Esophagus squamous epithelium (tissue), 5 donors: ENCODE measurements at places on chromosomes 13 and 19. TPM values are rescaled to one million over a fixed set of nuclear protein-coding genes. Genes with fewer than 3 reads are reported as not detected.

The APOC4 gene
- not detected for total RNA-seq

The CATSPERD gene
- 0.19 TPM for total RNA-seq

The SHISA7 gene
- total RNA-seq, result not detected

The EPSTI1 gene
- 10.2 TPM for total RNA-seq

The ZNF486 gene
- 8.8 TPM for total RNA-seq

The NCR1 gene
- total RNA-seq, result not detected

The KIR2DL1 gene
- total RNA-seq, result not detected

GRCh38 chr19:55418185-55418584 is 10.6 kb upstream of the UBE2S start:
- H3K27me3 ChIP-seq, result no peaks in the 10 kb centered on the region
- H3K36me3 ChIP-seq, result no peaks in the 10 kb centered on the region
- no peak overlapping the region for H3K27ac ChIP-seq
- no peak overlapping the region for H3K4me3 ChIP-seq
- no peak for DNase-seq

DNA sequence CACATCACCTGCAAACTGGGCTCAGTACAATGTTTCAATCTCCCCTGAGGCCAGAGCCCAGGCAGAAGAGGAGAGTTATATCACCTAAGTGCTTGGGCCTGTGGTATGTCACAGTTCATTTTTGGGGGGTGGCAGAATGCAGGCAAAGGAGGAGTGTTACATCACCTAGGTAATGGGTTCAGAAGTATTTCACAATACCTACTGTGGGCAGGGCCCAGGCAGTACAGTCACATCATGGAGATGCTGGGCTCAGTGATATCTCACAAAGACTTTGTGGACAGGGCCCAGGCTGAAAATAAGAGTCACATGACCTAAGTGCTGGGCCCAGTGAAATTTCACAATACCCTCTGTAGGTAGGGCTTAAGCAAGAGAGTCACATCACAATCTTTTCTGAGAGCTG is 12.7 kb upstream of the ZNF728 start:
- H3K27ac ChIP-seq, result no peak overlapping the region
- DNase-seq, result no peak
- no peaks in the 10 kb centered on the region for H3K36me3 ChIP-seq
- H3K4me1 ChIP-seq, result no peaks in the 10 kb centered on the region
- H3K27me3 ChIP-seq, result no peaks in the 10 kb centered on the region

DNA sequence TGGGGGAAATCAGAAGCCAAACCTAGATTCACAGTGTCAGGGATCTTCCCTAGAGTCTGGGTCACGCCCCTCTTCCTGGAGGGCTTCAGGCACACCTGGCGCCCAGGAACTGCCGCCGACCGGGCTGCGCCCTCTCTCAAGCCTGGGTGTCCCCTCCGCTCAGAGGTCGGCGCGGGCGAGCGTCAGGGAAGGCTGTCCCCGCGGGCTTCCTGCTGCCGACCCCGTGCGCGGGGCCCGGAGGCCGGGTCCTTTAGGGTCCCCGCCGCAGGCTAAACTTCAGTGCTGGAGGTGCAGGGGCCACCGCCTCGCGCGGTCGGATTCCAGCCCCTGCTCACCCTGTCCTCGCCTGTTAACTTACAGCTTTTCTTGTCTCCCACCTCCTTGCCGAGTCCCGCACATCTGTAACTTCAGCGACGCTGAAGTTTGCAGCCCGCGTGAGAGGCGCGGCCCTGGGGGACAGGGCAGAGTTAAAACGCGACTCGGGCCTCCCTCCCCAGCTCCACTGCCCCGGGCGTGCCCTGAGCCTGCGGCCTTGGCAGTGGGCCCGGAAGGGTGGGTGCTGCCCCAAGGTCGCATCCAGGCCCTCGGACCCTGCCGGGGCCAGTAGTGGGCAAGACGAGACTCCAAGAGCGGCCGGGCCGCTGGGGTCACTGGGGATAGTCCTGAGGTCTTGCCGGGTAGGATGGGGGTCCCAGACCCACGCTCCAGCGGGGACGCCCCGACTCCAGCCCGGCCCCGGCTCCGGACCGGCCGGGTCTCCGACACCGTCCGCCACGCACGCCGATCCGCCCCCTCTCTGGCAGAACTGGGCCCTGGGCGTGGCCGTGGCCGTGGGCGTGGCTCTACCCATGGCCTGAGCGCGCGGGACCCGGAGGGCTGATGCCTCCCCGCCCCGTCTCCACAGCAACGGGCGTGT is 95.6 kb upstream of the ZNF98 start:
- H3K36me3 ChIP-seq, result no peaks in the 10 kb centered on the region
- no peak overlapping the region for H3K4me3 ChIP-seq
- DNase-seq, result no peak
- no peaks in the 10 kb centered on the region for H3K27me3 ChIP-seq
- H3K4me1 ChIP-seq, result no peaks in the 10 kb centered on the region

GRCh38 chr13:33543631-33544265 is 258.2 kb upstream of the STARD13 start:
- DNase-seq, result no peak
- H3K4me1 ChIP-seq, result peaks cover 22% of the 10 kb centered on the region
- peak overlapping the region; percentile 96 for H3K27ac ChIP-seq
- H3K4me3 ChIP-seq, result peak overlapping the region; percentile 67
- no peaks in the 10 kb centered on the region for H3K27me3 ChIP-seq
- H3K36me3 ChIP-seq, result no peaks in the 10 kb centered on the region

GRCh38 chr19:4952945-4953344 is 16.0 kb upstream of the KDM4B start:
- H3K27me3 ChIP-seq, result no peaks in the 10 kb centered on the region
- H3K4me1 ChIP-seq, result no peaks in the 10 kb centered on the region
- H3K27ac ChIP-seq, result no peak overlapping the region
- DNase-seq, result no peak

DNA sequence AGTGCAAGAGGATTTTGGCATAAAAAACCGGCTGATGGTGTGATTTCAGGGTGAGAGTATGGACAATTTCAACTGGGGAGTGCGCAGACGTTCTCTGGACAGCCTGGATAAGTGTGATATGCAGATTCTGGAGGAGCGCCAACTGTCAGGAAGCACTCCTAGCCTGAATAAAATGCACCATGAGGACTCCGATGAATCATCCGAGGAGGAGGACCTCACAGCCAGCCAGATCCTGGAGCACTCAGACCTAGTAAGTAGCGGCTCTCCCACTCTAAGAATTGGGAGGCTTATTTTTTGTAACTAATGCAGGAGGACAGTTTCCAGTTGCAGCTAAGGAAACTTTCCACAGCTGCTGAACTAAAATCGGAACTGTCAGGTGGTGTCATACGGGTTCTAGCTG is 53.6 kb downstream of the ZAR1L start:
- no peak overlapping the region for H3K4me3 ChIP-seq
- peak overlapping the region; percentile 62 for H3K27ac ChIP-seq
- DNase-seq, result no peak
- H3K4me1 ChIP-seq, result peaks cover 8% of the 10 kb centered on the region
- no peaks in the 10 kb centered on the region for H3K36me3 ChIP-seq
- no peaks in the 10 kb centered on the region for H3K27me3 ChIP-seq

GRCh38 chr13:20270163-20270865 is 38.2 kb upstream of the GJB6 start:
- H3K27me3 ChIP-seq, result no peaks in the 10 kb centered on the region
- no peaks in the 10 kb centered on the region for H3K4me1 ChIP-seq
- DNase-seq, result no peak
- H3K4me3 ChIP-seq, result no peak overlapping the region
- H3K27ac ChIP-seq, result no peak overlapping the region

- no peak overlapping the region for H3K4me3 ChIP-seq
- no peaks in the 10 kb centered on the region for H3K4me1 ChIP-seq
- no peak overlapping the region for H3K27ac ChIP-seq
- no peak for DNase-seq
These were observed 860.8 kb upstream of the SLITRK5 start for GRCh38 chr13:86810361-86810760.

- H3K4me1 ChIP-seq, result peaks cover 8% of the 10 kb centered on the region
- no peak for DNase-seq
- H3K36me3 ChIP-seq, result peaks cover 12% of the 10 kb centered on the region
- no peak overlapping the region for H3K4me3 ChIP-seq
These were observed 8.4 kb upstream of the KCTD4 start for GRCh38 chr13:45209229-45209628.

GRCh38 chr19:42228641-42229040 is 8.5 kb downstream of the ZNF526 start:
- no peak overlapping the region for H3K27ac ChIP-seq
- H3K4me3 ChIP-seq, result no peak overlapping the region
- H3K27me3 ChIP-seq, result no peaks in the 10 kb centered on the region
- peaks cover 98% of the 10 kb centered on the region for H3K36me3 ChIP-seq

DNA sequence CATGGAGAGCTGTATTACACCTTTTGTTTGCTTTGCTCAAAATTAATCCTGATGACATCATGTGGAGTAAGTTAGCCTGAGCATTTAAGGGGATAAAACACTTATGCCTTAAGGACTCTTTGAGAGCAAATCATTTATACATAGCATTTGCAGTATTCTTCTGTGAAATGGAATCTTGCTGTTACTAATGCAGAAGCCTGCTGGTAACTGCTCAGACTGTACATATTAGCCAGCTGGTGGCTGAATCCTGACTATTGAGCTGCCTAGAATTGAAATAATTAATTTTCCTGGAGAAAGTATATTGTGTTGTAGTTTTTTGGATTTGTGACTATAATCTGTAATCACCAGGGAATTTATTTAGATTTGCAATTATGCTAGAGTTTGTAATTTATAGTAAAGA is 363.2 kb downstream of the GPC6 start:
- DNase-seq, result no peak
- H3K27me3 ChIP-seq, result no peaks in the 10 kb centered on the region
- no peaks in the 10 kb centered on the region for H3K4me1 ChIP-seq
- H3K27ac ChIP-seq, result no peak overlapping the region
- H3K36me3 ChIP-seq, result no peaks in the 10 kb centered on the region

GRCh38 chr19:54431255-54431838 is 16.1 kb downstream of the TTYH1 start:
- DNase-seq, result no peak

DNA sequence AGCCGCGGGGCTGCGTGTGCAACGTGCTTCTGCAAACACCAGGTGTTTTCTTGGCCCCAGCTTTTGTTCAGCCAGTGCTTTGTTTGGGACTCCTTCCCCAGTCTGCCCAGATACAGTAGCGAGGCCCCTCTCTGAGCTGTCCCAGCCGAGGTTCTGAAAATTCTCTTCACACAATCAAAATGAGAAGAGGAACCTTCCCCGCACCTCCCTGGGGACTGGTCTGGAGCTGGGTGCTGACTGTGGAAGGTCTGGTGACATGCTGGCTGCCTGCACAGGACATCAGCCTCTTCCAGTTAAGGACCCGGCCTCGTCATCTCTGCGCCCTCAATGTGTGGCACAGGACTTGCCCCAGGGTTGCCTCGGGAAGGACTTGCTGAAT is 4.2 kb downstream of the ATP4A start:
- H3K27me3 ChIP-seq, result peaks cover 5% of the 10 kb centered on the region
- no peak for DNase-seq
- H3K27ac ChIP-seq, result no peak overlapping the region
- no peak overlapping the region for H3K4me3 ChIP-seq
- peaks cover 13% of the 10 kb centered on the region for H3K4me1 ChIP-seq
- H3K36me3 ChIP-seq, result no peaks in the 10 kb centered on the region

DNA sequence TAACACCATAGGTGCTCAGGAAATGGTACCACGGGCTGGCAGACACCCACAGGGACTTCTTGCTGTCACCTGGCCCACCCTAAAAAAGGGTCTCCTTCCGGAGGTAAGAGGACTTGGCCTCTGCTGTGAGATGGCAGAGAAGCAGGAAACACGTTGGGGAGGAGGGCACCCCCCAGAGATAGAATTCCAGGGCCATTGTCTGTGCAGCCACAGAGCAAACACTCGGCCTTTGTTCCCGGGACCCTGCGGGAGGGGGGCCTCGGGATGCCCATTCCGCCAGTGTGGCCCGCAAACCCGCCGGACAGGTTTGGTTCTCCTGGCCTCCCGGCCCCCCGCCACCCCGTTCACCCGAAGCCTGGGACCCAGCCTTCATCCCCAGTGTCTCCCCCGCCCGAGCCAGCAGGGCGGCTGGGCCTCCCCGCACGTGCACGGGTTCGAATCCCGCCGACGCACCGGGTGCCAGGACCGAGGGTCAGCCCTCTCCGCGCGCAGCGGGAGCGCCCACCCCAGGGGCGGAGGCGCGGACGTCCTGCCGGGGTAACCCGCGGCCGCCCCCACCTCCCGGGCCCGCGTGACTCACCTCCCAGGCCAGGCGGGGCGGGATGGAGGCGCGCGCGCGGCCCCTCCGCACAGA is 714 bp downstream of the PLPP2 start:
- H3K4me1 ChIP-seq, result peaks cover 22% of the 10 kb centered on the region
- peaks cover 52% of the 10 kb centered on the region for H3K27me3 ChIP-seq
- H3K36me3 ChIP-seq, result no peaks in the 10 kb centered on the region
- DNase-seq, result no peak

- no peaks in the 10 kb centered on the region for H3K36me3 ChIP-seq
- no peaks in the 10 kb centered on the region for H3K4me1 ChIP-seq
- no peak for DNase-seq
- no peak overlapping the region for H3K4me3 ChIP-seq
- no peak overlapping the region for H3K27ac ChIP-seq
- no peaks in the 10 kb centered on the region for H3K27me3 ChIP-seq
These were observed 3.2 kb downstream of the KLK2 start for GRCh38 chr19:50876456-50876855.

GRCh38 chr13:51151463-51151862 is 40.4 kb upstream of the C13orf42 start:
- H3K27ac ChIP-seq, result no peak overlapping the region
- no peak overlapping the region for H3K4me3 ChIP-seq
- H3K4me1 ChIP-seq, result no peaks in the 10 kb centered on the region
- no peak for DNase-seq
- no peaks in the 10 kb centered on the region for H3K36me3 ChIP-seq

DNA sequence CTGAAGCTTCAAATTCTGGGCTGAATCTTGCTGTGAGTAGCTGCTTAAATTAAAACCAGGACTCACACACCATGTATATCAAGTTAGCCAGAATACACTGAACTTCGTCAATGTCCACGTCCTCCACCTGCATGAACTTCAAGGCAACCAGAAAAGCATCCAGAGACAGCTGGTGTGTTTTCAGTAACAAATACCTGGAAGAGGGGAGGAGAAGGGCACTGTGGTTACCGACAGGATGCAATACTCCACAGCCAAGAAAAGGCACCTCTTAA is 20.4 kb downstream of the PROZ start:
- DNase-seq, result no peak
- H3K4me1 ChIP-seq, result no peaks in the 10 kb centered on the region
- H3K4me3 ChIP-seq, result no peak overlapping the region

- DNase-seq, result no peak
- H3K27ac ChIP-seq, result no peak overlapping the region
- H3K27me3 ChIP-seq, result no peaks in the 10 kb centered on the region
- H3K36me3 ChIP-seq, result no peaks in the 10 kb centered on the region
- no peak overlapping the region for H3K4me3 ChIP-seq
- H3K4me1 ChIP-seq, result peaks cover 7% of the 10 kb centered on the region
These were observed 50.8 kb upstream of the PCDH8 start for GRCh38 chr13:52899206-52899605.

DNA sequence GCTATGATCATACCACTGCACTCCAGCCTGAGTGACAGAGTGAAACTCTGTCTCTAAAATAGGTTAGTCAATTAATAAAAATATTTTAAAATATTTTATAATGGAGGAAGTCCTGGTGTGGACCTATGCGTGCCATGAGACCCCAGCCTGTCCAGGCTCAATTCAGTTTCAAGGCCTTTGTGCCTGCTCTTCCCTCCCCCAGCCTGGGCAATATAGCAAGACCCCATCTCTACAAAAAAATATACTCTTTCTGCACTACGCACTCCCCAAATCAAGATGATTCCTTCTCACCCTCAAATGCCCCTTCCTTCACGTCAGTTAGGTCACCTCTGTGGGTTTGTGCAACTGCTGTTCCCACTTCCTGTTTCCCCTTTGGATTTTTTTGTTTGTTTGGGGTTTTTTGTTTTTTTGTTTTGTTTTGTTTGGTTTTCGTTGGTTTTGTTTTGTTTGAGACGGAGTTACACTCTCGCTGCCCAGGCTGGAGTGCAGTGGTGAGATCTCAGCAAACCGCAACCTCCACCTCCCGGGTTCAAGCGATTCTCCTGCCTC is 1.4 kb upstream of the HSH2D start:
- no peaks in the 10 kb centered on the region for H3K27me3 ChIP-seq
- DNase-seq, result no peak
- H3K4me1 ChIP-seq, result no peaks in the 10 kb centered on the region
- peak overlapping the region; percentile 75 for H3K27ac ChIP-seq
- no peaks in the 10 kb centered on the region for H3K36me3 ChIP-seq
